Chondrocyte (in vitro differentiated cells): ENCODE measurements at places on chromosomes 13 and 19. TPM values are rescaled to one million over a fixed set of nuclear protein-coding genes. Genes with fewer than 3 reads are reported as not detected.

ANGPTL8 gene
- total RNA-seq: not detected in 3 replicates

MYO1F gene
- total RNA-seq: 0.23 to 0.50 TPM in 2 of 3 replicates, not detected in the other

PSG7 gene
- total RNA-seq: not detected in 3 replicates

SMAD9 gene
- 8.4 to 9.5 TPM (median 8.9 TPM) in 3 replicates for total RNA-seq

EFNA2 gene
- 7.0 to 7.9 TPM (median 7.2 TPM) in 3 replicates for total RNA-seq

CYSLTR2 gene
- not detected in 3 replicates for total RNA-seq

ACP5 gene
- total RNA-seq: 0.45 TPM in 1 of 3 replicates, not detected in the others

PEPD gene
- total RNA-seq: 55.6 to 68.7 TPM (median 62.0 TPM) in 3 replicates

CGB7 gene
- 0.52 to 0.85 TPM in 2 of 3 replicates, not detected in the other for total RNA-seq

OR7D2 gene
- total RNA-seq: 0.33 to 0.70 TPM (median 0.60 TPM) in 3 replicates

CGB2 gene
- 0.56 TPM in 1 of 3 replicates, not detected in the others for total RNA-seq

C19orf81 gene
- total RNA-seq: 1.7 to 4.3 TPM (median 2.5 TPM) in 3 replicates

SYT3 gene
- 0.28 to 0.77 TPM (median 0.47 TPM) in 3 replicates for total RNA-seq

DNA sequence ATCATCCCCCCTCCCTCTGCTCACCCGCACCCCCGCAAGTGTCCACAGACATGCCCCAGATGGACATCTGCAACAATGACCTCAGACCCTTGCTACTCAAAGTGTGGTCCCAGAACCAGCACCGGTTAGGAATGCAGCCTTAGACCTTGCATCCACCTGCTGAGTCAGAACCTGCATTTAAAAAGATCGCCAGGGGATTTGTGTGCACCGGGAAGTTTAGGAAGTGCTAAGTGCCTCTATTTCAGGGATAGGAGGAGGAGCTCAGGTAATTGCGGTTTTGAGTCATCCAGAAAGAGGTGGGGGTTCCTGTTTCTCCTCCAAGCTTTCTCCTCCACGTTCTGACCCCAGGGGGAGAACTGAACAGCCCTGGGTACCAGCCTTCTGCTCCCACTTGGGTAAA lies 46.2 kb downstream of the CACNA1A start:
- peaks cover 20% of the 10 kb centered on the region for H3K27me3 ChIP-seq
- H3K4me3 ChIP-seq: no peak overlapping the region
- DNase-seq: no peak
- no peaks in the 10 kb centered on the region for H3K4me1 ChIP-seq
- no peak overlapping the region for H3K27ac ChIP-seq

GRCh38 chr13:98691360-98691759 lies 61.1 kb downstream of the SLC15A1 start:
- no peak overlapping the region for H3K27ac ChIP-seq
- no peaks in the 10 kb centered on the region for H3K27me3 ChIP-seq
- H3K4me1 ChIP-seq: peaks cover 5% of the 10 kb centered on the region
- DNase-seq: no peak
- H3K4me3 ChIP-seq: no peak overlapping the region

- no peaks in the 10 kb centered on the region for H3K4me1 ChIP-seq
- peak; percentile 69 for DNase-seq
- H3K27me3 ChIP-seq: peaks cover 12% of the 10 kb centered on the region
- H3K36me3 ChIP-seq: no peaks in the 10 kb centered on the region
- no peak overlapping the region for H3K27ac ChIP-seq
- H3K4me3 ChIP-seq: no peak overlapping the region
These were observed 56.5 kb downstream of the VAV1 start for GRCh38 chr19:6828698-6829633.

GRCh38 chr19:11693505-11694499 lies 44.9 kb downstream of the ZNF823 start:
- H3K4me1 ChIP-seq: peaks cover 14% of the 10 kb centered on the region
- no peaks in the 10 kb centered on the region for H3K36me3 ChIP-seq
- peak overlapping the region; percentile 73 for H3K27ac ChIP-seq
- H3K27me3 ChIP-seq: no peaks in the 10 kb centered on the region

DNA sequence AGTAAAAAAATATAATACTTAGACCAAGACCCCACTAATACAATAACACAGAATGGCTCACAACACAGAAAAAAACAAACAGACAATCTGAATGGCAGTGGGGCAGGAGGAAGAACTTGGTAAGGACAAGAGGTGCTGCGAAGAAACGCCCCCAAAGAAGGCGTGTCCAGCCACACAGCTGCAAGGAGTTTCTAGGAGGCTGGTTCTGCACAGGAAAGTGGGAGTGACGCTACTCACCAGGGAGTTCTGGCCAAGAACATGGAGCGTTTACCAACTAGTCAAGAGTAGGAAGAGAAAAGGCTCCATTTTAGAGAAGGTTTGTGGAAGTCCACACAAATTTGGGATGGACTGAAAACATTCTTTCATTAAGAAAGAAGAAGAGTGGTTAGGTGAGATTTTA lies 95.3 kb upstream of the SLC15A1 start:
- DNase-seq: no peak
- no peak overlapping the region for H3K27ac ChIP-seq
- peaks cover 22% of the 10 kb centered on the region for H3K36me3 ChIP-seq
- H3K4me1 ChIP-seq: peaks cover 4% of the 10 kb centered on the region

DNA sequence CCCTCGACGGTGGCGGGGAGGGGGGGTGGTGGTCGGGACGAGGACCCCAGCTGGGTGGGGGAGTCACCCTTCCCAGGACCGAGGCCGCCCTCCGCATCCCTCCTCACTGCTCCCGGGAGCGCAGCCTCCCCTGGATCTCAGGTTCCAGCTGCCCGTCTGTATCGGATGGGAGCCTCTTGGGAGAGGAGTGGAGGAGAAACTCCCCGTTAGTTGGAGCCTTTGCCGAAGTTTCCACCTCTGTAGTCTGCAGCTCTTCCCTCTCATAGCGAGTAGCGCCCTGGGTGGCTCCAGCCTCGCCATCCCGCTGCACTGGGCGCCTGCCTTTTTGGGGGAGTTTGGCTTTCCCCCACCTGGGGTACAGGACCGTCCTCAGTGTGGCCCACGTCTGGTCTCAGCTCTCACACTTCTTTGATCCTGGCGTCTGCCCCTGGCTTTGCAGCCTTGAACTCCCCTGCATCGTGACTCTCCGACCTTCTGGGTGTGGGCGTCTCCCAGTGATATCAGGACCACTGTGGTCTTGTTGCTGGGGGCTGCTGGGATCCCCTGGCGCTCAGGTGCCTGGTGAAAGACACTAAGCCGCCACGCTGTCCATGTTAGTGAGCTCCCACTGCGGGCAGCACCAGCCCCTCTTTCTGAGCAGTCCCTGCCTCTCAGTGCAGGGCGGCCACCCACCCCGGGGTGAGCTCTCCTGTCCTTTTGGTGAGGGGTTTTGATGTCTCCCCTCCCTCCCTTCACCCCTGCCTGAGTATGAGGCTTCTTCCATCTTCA lies 1.1 kb downstream of the CNOT3 start:
- H3K4me1 ChIP-seq: peaks cover 51% of the 10 kb centered on the region
- H3K27ac ChIP-seq: peak overlapping the region; percentile 92
- H3K4me3 ChIP-seq: peak overlapping the region; percentile 81
- DNase-seq: no peak

GRCh38 chr13:51818781-51819511 lies 15.0 kb upstream of the DHRS12 start:
- peaks cover 2% of the 10 kb centered on the region for H3K36me3 ChIP-seq
- H3K27me3 ChIP-seq: peaks cover 17% of the 10 kb centered on the region
- H3K27ac ChIP-seq: peak overlapping the region; percentile 52
- H3K4me1 ChIP-seq: peaks cover 15% of the 10 kb centered on the region

DNA sequence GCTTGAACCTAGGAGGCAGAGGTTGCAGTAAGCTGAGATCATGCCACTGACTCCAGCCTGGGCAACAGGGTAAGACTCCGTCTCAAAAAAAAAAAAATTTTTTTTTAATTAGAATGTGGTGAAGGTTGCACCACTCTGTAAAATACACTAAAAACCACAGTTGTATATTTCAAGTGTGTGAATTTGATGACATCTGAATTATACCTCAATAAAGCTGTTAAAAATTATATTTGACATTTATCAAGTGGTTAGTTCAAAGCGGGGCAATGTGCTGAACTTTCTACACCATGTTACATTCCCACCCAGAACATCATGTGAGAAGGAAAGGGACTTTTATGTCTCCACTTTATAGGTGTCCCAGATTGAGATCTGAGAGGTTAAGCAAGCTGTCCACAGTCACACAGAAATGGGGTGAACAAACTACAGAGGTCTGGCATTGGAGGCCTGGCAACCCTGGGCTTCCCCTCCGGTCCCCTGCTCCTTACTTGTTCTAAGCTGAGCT lies 5.9 kb upstream of the S1PR5 start:
- H3K27me3 ChIP-seq: no peaks in the 10 kb centered on the region
- no peak for DNase-seq
- no peak overlapping the region for H3K27ac ChIP-seq
- no peaks in the 10 kb centered on the region for H3K36me3 ChIP-seq
- no peak overlapping the region for H3K4me3 ChIP-seq

- no peaks in the 10 kb centered on the region for H3K36me3 ChIP-seq
- H3K27me3 ChIP-seq: no peaks in the 10 kb centered on the region
- H3K27ac ChIP-seq: no peak overlapping the region
- no peak for DNase-seq
- peaks cover 3% of the 10 kb centered on the region for H3K4me1 ChIP-seq
- H3K4me3 ChIP-seq: no peak overlapping the region
These were observed 414.8 kb upstream of the PCDH20 start for GRCh38 chr13:61830475-61830874.

- no peaks in the 10 kb centered on the region for H3K4me1 ChIP-seq
- peaks cover 3% of the 10 kb centered on the region for H3K27me3 ChIP-seq
- no peak for DNase-seq
- H3K4me3 ChIP-seq: no peak overlapping the region
- H3K27ac ChIP-seq: no peak overlapping the region
These were observed 63.9 kb upstream of the SLC10A2 start for GRCh38 chr13:103130146-103130545.

- H3K27me3 ChIP-seq: peaks cover 74% of the 10 kb centered on the region
- H3K36me3 ChIP-seq: peaks cover 1% of the 10 kb centered on the region
- no peak for DNase-seq
- no peak within 1 kb of the TSS for H3K27ac ChIP-seq
These were observed at the start of gene AMER2 for GRCh38 chr13:25171517-25172302. Gene AMER2 (minus strand): TSS chr13:25172288. CDS start chr13:25171619, 669 bp downstream.

DNA sequence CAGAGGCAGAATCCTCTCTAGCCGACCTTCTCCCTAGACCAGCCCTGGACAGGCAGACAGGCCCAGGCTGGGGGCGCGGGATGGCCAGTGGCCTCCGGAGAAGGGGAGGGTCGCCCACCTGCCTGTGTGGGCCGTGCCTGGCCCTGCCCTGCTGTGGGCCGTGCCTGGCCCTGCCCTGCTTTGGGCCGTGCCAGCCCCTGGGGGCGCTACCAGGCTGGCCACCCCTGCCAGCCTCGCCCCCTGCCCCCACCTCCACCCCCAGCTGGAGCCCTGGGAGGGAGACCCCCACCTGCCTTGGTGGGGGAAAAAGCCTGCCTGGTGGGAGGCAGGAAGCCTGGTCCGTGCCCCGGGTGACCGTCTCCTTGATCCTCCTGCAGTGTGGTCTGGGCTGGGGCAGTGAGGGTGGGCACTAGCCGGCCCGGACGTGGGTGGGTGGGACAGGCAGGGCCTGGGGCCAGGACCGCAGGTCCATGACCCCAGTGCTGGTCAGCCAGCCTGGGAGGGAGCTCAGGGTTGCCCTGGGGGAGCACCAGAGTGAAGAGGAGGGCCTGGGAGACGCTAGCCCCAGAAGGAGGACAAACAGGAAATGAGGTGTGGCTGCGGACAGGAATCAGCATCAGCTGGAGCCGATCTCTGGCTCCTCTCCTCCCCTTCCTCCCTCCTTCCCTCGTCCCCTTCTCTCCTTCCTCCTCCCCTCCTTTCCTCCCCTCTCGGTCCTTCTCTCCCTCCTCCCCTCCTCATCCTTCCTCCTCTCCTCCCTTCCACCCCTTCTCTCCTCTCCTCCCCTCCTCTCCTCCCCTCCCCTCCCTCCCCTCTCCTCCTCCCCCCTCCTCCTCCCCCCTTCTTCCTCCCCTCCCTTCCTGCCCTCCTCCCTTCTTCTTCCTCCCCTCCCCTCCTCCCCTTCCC lies 5.1 kb upstream of the MKNK2 start:
- peak overlapping the region; percentile 69 for H3K27ac ChIP-seq
- H3K4me1 ChIP-seq: peaks cover 33% of the 10 kb centered on the region
- no peak overlapping the region for H3K4me3 ChIP-seq
- no peaks in the 10 kb centered on the region for H3K36me3 ChIP-seq

- no peaks in the 10 kb centered on the region for H3K36me3 ChIP-seq
- no peak for DNase-seq
- peak overlapping the region; percentile 95 for H3K4me3 ChIP-seq
- no peaks in the 10 kb centered on the region for H3K27me3 ChIP-seq
These were observed 1.4 kb upstream of the ZMYM5 start for GRCh38 chr13:19864746-19865309.

- no peak overlapping the region for H3K4me3 ChIP-seq
- H3K27me3 ChIP-seq: no peaks in the 10 kb centered on the region
- peaks cover 37% of the 10 kb centered on the region for H3K36me3 ChIP-seq
- peaks cover 12% of the 10 kb centered on the region for H3K4me1 ChIP-seq
- H3K27ac ChIP-seq: peak overlapping the region; percentile 22
These were observed 6.9 kb downstream of the SYDE1 start for GRCh38 chr19:15114153-15114540.
